ENCODE measurements at places on chromosomes 6 and 20. TPM values are rescaled to one million over a fixed set of nuclear protein-coding genes. Genes with fewer than 3 reads are reported as not detected.

MYCT1 gene
- 19.7 TPM for total RNA-seq

PCED1A gene
- total RNA-seq, result 28.5 TPM

SNAP25 gene
- 0.29 TPM for total RNA-seq

HCRTR2 gene
- not detected for total RNA-seq

SLC17A3 gene
- not detected for total RNA-seq

MAFB gene
- 86.0 TPM for total RNA-seq

SPEF1 gene
- total RNA-seq, result not detected

MRAP2 gene
- 0.16 TPM for total RNA-seq

- no peak for DNase-seq
Measured at GRCh38 chr6:152821525-152821924, 70.9 kb downstream of the VIP start.

DNA sequence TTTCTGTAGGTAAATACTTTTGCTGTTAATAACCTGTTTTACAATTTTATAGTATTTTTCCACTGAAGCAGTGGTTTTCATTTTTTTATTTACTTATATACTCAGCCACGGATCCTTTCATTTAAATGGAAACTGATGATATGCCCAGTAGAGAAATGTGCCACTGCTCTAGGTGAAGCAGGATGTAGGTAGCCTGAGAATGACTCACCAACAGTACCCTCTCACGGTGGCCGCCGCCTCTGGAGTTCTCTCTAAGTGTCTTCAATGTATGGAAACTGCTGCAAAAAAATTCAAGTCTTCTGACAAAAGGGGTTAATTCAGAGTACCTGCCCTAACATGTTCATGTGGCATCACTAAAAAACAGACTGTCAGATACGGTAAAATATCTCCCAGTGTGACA, 6.4 kb downstream of the EYA4 start:
- no peak for DNase-seq

DNA sequence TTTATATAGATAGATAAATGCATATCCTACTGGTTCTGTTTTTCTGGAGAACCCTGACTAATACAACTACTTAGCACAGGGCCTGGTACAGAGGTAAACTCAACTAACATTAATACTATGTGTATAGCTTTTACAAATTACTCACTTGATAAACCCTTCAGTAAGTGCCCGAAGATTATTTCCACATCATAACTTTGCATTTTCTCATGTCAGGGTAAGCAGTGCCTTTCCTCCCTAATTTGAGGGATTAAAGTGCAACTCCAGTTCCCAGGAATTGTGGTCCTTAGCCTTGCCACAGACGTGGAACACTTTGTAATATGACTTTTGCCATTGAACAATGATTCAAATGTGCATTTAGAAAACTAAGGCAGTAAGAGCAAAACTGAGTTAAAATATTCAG, 147.5 kb upstream of the SMLR1 start:
- no peak for DNase-seq

DNA sequence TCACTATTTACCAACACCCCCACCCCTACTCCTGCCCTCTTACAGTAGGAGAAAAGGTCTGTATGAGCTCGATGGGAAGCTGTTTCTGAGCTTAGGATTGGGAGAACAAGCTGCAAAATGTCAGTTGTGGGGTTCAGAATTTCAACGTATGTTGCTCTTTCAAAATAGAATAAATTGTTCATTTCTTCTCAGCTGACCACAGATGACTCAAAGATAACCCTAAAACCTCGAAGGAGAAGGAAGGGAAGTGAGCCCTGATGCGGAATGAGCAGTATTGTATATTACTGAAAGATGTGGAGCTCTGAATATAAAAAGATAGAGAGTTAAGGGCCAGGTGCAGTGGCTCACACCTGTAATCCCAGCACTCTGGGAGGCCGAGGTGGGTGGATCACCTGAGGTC, 35.9 kb upstream of the MYLIP start:
- DNase-seq, result no peak

DNA sequence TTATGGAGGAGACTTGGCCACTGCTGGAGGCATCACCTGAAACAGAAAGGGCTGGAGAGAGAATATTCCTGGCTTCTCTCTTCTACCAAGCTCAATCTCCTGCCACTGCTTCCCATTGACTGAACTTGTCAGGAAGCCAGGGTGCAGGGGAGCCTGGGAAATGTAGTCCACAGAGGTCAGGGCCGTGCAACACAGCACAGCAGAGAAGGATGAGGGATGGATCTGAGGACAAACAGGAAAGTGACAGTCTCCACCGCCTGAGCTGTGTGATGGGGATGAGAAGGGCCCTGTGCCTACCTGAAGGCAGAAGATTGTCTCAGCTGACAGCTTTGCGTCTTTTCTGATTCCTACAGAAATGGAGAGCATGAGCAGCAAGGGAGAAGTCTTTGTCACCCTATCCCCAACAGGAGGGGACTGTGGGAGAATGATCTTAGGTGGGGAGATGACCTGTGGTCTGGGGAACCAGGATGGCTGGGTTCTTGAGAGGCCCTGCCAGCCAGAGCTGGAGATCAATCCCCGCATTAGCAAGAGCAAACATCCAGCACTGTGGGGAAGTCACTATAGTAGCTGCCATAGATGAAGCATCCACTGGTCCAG, 114.2 kb downstream of the SNX5 start:
- DNase-seq, result no peak

DNA sequence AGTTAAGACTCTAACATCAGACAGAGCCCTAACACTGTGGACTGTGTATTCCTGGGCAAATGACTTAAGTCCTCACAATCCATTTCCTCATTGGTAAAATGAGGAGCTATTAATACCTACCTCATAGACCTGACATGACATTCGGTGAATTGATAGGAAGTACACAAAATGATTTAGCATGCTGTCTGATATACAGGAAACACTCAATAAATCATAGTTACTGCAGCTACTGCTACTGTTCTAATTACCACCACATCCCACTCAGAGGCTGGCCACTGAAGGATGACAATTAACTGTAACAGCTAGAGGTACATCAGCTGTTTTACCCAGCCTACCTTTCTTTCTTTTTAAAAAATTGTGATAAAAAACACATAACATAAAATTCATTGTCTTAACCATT, 87.7 kb downstream of the PLCG1 start:
- no peak for DNase-seq

DNA sequence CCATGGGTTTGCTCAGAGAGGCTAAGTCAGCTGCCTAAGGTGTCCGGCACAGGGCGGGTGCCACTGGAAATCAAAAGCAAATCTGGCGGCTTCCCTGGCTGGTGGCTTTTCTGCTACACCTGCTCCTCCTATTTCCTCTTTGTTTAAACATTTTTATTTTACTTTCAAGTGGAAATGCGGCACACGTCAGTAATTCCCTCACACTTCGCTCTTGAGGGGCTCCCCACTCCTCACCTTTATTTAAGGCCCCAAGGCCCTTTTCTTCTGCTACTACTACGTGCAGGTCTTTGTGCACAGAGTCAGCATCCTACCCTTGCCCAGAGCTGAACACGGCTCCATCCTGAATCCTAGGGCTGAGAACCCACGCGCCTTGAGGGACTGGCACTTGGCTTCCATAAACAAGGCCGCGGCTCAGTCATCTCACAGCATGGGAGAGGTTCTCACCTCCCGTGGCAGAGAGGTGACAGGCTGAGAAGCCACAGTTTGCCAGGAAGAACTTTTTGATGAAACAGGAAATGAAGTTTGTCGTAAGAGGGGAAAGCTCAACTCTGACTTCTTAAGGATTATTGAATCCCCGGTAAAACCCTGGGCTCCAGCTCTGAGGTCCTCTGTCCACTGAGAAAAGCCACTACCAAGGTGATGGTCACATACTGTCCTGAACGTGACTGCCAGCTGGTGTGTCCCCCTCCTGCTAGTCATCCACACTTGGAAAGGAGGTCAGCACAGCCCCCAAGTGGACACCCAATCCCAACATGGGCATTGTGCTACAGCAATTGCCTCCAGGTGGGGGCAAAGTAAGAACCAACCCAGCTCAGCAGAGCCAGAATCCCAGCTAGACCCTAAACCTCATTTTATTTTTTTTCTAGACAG, 48.0 kb downstream of the NFATC2 start:
- DNase-seq, result no peak

DNA sequence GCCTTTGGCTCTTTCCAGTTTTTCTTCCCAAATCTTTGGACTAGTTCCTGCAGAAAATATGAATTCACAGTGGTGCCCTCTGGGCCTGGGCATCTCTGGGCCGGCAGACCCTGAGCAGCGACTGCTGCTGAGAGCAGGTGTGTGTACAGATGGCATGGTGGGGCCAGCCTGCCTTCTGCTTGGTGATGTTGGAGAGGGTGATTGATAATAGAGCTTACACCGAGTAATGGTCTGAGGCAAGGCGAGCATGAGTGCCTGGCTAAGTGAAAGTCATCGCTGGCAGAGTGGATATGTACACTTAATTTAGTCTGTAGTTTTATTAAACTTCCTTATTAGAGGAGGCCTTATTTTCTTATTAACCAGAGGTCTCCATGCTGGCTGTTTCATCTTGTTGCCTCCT, 156.9 kb downstream of the CDKAL1 start:
- DNase-seq, result no peak

DNA sequence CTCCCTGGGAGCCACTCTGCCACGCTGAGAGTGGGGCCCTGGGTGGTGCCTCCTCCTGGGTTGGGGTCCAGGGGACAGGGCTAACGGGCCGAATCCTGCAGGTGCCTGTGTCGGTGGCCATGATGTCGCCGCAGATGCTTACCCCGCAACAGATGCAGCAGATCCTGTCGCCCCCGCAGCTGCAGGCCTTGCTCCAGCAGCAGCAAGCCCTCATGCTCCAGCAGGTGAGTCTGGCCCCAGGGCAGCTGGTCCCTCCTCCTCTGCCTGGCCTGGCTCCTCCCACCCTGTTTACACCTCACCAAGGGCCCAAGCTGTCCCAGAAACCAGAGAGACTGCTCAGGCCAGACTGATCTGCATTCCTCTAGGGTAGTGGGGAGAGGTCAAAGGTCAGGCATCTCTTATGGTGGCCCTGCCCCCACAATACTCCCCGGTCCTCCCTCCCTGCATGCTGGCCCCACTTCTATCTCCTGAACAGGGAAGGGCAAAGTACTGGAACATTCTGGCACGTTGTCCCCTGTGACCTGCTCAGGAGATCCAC, 38.6 kb downstream of the FOXP4 start:
- no peak for DNase-seq

DNA sequence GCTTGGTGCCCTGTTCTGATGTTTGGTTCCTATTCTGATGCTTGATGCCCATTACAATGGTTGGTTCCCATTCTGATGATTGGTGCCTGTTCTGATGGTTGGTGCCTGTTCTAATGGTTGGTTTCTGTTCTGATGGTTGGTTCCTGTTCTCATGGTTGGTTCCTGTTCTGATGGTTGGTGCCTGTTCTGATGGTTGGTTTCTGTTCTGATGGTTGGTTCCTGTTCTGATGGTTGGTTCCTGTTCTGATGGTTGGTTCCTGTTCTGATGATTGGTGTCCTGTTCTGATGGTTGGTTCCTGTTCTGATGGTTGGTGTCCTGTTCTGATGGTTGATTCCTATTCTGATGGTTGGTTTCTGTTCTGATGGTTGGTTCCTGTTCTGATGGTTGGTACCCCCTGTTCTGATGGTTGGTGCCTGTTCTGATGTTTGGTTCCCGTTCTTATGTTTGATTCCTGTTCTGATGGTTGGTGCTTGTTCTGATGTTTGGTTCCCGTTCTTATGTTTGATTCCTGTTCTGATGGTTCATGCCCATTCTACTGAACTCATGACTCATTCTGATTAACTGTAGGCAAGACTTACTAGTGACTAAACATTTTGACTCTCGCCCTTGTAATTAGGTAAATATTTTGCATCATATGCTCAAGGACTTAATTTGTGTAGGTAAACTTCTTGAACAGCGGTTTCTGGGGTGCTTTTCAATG, 146.2 kb downstream of the DLL1 start:
- no peak for DNase-seq

- no peak for DNase-seq
Measured at GRCh38 chr6:125745281-125746018, 4.0 kb upstream of the HEY2 start.

GRCh38 chr6:126064748-126065401, 78.5 kb downstream of the TRMT11 start:
- no peak for DNase-seq

- no peak for DNase-seq
Measured at GRCh38 chr20:23435626-23436539, 3.6 kb upstream of the CSTL1 start.

DNA sequence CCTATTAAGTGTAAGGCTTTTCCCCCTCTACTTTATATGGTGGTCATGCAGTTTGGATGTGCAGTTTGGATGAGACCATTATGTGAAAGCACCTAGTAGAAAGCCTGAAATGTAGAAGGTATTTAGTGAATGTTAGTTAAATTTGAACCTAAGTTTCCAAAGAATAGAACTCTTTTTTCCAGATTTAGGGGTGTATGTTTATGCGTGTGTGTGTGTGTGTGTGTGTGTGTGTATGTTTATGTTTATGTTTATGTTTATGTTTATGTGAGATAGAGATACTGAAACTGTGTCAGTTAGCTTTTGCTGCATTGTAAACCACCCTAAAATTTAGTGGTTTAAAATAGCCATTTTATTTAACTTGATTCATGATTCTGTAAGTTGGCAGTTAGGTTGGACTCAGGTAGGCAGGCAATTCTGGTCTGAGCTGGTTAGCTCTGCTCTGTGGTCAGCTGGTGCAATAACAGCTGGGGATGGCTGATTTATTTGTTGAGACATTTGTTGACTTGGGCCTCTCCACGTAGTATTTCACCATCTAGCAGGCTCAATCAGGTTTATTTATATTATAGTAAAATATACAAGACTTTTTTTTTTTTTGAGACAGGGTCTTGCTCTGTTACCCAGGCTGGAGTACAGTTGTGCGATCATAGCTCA, 54.0 kb downstream of the STK4 start:
- DNase-seq, result no peak
